ENCODE measurements at places on chromosomes 1 and 21. TPM values are rescaled to one million over a fixed set of nuclear protein-coding genes. Genes with fewer than 3 reads are reported as not detected.
A peak's percentile ranks its signal among the peaks of the same experiment; 100 is the strongest.

The PLA2G2D gene
- polyA plus RNA-seq: 0.41 TPM

DNA sequence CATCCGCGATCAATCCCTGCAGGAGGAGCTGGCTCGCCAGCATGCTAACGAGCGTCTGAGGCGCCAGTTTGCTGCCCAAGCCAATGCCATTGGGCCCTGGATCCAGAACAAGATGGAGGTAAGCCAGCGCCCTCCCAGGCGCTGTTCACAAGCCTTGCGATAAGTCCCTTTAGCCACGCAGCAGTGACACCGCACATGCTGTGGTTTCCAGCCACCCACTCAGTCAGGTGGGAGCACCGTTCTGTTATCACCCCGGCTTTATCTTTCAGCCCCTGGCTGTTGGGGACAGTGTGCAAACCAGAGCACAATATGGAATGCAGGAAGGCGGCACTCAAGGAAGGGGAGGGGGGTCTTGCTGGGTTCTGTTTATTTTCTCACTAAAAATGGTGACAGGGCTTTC is 41.1 kb upstream of the MTR start:
- no peaks in the 10 kb centered on the region for H3K4me1 ChIP-seq
- no peak for DNase-seq
- H3K36me3 ChIP-seq: no peaks in the 10 kb centered on the region
- no peak overlapping the region for H3K27ac ChIP-seq
- H3K4me3 ChIP-seq: no peak overlapping the region

- no peaks in the 10 kb centered on the region for H3K27me3 ChIP-seq
- DNase-seq: no peak
- no peak overlapping the region for H3K4me3 ChIP-seq
- H3K4me1 ChIP-seq: no peaks in the 10 kb centered on the region
- H3K27ac ChIP-seq: no peak overlapping the region
Observed at GRCh38 chr1:162983671-162984425, 85.3 kb upstream of the RGS4 start.

DNA sequence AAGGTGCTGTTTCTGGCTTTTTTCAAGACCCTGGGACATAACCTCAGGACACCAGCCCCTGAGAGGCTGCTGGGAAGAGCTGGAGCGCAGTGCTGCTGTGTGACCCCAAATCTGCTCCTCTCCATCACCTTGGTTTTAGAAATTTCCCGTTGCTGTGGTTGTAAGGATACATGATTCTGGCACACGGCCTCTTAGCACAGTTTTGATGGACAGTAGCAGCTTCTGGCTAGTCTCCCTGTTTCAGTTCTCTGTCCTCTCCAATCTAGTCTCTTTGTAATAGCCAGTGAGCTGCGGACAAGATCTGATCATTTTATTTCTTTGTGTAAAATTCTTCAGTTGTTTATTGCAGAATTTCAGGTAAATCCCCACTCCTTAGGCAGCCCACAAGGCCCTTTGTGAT is 3.1 kb downstream of the CLIC6 start:
- peaks cover 9% of the 10 kb centered on the region for H3K27me3 ChIP-seq
- H3K4me3 ChIP-seq: peak overlapping the region; percentile 6
- DNase-seq: no peak
- H3K27ac ChIP-seq: no peak overlapping the region
- no peaks in the 10 kb centered on the region for H3K36me3 ChIP-seq
- H3K4me1 ChIP-seq: no peaks in the 10 kb centered on the region

GRCh38 chr1:195951313-195951712 is 656.9 kb downstream of the KCNT2 start:
- H3K36me3 ChIP-seq: no peaks in the 10 kb centered on the region
- no peaks in the 10 kb centered on the region for H3K27me3 ChIP-seq
- H3K4me3 ChIP-seq: no peak overlapping the region
- H3K27ac ChIP-seq: no peak overlapping the region
- H3K4me1 ChIP-seq: no peaks in the 10 kb centered on the region

DNA sequence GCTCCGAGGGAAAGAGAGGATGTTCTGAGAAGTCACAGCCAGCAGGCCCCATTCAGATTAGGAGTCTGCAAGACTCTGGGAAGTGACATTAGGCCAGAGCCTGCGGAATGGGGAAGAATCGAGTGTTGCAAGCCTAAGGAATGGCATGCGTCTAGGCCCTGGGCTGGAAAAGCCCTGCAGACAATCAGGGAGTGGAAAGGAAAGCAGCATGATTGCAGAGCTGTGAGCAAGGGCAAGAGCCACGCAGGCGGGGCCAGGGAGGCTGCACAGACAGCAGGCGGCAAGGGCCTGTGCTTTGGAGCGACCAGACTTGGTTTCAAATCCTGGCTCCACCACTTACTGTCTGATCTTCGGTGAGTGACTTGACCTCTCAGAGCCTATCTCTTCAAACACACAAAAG is 118.2 kb downstream of the RRAGC start:
- H3K4me1 ChIP-seq: no peaks in the 10 kb centered on the region
- H3K27ac ChIP-seq: no peak overlapping the region
- no peak for DNase-seq
- no peak overlapping the region for H3K4me3 ChIP-seq
- H3K27me3 ChIP-seq: no peaks in the 10 kb centered on the region

GRCh38 chr1:160863774-160864131 is 1.1 kb upstream of the CD244 start:
- no peaks in the 10 kb centered on the region for H3K36me3 ChIP-seq
- no peak overlapping the region for H3K27ac ChIP-seq

GRCh38 chr1:102098536-102098935 is 101.8 kb upstream of the OLFM3 start:
- no peak overlapping the region for H3K27ac ChIP-seq
- H3K4me3 ChIP-seq: no peak overlapping the region
- H3K27me3 ChIP-seq: no peaks in the 10 kb centered on the region

- no peaks in the 10 kb centered on the region for H3K36me3 ChIP-seq
- no peak overlapping the region for H3K4me3 ChIP-seq
- peak; percentile 51 for DNase-seq
Observed at GRCh38 chr1:161763522-161764098, 2.5 kb upstream of the ATF6 start.

GRCh38 chr1:160420881-160421842 is 20.8 kb downstream of the VANGL2 start:
- peaks cover 9% of the 10 kb centered on the region for H3K4me1 ChIP-seq
- H3K27ac ChIP-seq: no peak overlapping the region
- H3K27me3 ChIP-seq: no peaks in the 10 kb centered on the region
- no peaks in the 10 kb centered on the region for H3K36me3 ChIP-seq
- H3K4me3 ChIP-seq: no peak overlapping the region
